Putamen (tissue), 1 donor: ENCODE measurements at places on chromosomes 6 and 20.

DNA sequence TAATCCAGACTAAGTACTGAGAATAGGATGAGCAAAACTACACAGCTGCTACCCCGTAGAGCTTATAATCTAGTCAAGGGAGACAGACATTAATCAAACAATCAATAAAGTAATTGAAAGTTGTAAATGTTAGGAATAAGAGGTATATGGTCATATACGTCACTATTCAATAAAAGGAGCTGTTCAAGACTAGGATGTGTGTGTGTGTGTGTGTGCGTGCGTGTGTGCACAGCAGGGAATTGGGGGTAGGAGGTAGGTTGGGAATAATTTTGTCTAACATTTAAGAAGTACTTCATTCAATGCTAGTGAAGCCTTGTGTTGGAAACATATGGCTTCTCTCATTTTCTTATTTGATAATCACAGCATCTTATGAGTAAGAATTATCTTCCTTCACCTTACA, 41.8 kb downstream of the SESN1 start:
- DNase-seq = no peak

DNA sequence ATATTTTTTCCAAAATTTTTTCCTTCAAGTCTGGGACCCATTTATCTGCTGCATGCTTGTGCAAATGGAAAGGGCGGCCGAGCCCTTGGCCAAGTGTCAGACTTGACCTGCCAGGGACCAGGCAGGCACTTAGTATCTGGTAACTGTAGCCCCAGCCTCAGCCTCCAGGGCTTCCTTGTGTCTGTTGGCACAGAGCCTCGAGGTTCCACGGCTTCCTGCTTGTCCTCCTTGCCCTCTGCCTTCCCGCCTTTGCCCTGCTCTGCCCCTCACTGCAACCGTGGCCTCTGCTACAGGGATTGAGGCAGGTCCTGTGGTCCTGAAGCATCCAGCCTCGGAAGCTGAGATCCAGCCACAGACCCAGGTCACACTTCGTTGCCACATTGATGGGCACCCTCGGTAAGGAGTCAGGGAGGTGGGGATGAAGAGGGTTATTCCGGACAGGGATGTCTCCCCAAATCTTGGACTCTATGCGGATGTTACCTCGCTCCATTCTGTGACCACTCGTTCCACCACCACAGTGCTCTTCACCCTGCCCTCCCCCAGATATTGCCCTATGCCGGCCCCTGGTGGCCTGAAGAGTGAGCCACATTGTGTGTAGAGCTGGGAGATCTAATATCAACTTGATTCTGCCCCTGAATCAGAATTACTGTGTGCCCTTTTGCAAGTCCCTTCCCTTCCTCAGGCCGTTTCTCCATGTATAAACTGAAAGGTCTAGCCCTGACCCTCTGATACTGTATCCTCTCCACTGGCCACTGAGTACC, 41.5 kb upstream of the SRF start:
- no peak for DNase-seq

DNA sequence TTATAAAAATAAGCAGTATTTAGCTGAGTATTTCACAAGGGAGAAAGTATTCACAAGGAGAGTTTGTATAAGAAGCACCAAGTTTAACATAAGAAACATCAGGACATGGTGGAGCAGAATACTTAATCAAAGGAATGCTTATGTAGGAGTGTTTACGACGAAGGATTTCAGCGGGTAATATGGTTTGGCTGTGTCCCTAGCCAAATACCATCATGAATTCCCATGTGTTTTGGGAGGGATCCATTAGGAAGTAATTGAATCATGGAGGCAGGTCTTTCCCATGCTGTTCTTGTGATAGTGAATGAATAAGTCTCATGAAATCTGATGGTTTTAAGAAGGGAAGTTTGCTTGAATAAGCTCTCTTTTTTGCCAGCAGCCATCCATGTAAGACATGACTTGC, 1099.1 kb upstream of the ADGRB3 start:
- no peak for DNase-seq

DNA sequence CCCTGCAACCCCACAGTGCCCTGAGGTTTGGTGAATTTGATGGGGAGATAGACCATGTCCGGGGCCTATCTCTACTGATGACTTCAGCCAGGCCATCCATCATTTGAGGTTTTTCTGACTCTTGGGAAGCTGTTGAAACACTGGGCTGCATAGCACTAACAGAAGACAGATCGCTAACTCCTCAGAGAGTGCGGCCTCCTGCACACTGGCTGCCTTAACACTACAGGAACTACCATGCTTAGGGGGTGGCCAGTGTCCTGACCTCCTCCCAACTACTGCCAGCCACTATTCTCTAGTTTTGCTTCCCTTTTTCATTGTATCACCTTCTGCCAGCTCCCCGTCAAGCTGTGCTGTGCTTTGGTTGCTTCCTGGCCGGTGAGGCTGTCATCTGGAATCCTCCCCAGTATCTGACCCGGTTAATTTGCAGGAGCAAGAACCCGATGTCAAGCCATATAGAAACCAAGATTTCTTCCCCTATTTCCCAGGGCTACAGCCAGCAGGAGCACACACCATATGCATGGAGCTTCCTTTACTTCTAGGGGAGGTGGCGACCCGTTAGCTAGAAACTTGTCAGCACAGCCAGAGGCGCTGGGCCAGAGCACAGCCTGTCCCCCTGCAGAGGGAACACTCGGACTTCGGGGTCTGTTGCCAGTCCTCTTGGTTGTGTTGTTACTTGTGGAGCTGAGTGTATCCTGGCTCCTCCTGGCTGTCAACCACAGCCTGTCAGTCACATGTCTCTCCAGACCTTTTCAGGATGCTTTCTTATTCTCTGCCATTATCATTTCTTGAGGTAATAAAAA, 57.3 kb upstream of the TRAF3IP2 start:
- DNase-seq = no peak

DNA sequence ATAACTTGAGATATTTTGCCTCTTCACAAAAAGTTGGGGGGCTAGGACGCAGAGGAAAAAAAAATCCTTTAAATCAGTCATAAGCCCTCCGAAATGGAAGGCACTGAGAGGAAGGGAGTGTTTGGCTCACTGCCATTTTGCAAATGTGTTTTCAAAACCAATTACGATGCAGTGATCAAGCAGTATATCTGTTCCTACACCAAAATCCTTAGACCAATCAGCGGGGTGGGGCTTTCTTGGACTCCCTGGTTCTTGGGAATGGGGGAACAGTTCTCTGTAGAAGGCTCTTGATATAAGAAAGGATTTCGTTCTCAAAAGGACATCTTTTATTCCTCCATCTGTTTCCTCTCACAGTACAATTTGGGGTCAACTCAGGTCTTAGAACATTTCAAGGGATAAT, 478.6 kb upstream of the JARID2 start:
- no peak for DNase-seq

GRCh38 chr20:49037962-49038387, 8.1 kb upstream of the CSE1L start:
- DNase-seq = no peak
